CD4-positive, alpha-beta T cell treated with Interleukin-21 for 1 hour (primary cell): ENCODE measurements at places on chromosomes 1 and 21.

DNA sequence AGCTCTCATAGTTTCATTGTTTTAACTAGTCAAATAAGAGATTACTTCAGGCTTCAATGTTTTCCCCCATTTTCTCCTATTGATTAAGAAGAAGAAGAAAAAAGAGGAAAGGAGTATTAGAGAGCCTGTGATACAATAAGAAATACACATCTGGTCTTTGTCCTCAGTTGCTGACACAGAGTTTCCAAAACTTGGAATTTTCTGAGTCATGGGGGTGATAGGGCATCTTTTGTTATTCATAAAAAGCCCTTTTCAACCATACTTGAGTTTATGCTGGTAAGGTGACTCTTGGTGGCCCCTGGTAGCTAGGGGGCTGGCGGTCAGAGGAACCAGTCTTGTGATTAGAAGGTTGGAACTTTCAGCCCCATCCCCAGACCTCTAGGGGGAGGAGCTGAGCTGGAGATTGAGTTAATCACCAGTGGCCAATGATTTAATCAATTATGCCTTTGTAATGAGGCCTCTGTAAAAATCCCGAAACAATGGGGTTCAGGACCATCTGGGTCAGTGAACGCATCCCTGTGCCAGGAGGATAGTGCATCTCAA lies 28.9 kb upstream of the KLF18 start:
- no peak for DNase-seq

GRCh38 chr1:59707178-59707791 lies 107.5 kb upstream of the HOOK1 start:
- no peak for DNase-seq

DNA sequence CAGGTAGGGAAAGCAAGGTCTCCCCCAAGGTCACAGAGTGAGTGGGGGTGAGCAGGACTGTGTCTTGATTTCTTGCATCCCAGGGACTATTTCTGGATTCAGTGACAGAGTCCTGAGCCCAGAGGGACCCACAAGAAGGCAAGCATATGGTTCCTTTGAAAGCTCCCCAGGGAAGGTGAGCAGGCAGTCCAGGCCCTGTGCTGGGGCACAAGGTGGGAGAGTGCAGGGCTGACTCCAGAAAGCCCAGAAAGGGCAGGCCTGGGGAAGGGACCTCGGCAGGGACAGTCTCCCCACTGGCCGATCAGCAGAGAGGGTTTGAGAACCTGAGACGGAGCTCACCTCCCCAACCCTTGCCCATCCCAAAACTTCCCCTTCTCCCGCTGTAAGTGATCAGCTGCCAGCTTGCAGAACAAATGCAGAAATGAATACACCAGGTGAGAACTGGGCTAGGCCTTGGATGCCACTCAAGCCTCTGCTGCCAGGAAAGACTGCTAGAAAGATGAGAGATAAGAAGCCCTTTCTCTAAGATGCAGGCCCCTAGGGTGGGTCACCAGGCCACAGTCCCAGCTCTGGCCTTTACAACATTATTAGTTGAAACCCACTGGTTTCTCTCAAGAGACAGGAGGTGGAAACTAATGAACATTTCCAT lies 121.0 kb downstream of the GLIS1 start:
- DNase-seq: no peak

DNA sequence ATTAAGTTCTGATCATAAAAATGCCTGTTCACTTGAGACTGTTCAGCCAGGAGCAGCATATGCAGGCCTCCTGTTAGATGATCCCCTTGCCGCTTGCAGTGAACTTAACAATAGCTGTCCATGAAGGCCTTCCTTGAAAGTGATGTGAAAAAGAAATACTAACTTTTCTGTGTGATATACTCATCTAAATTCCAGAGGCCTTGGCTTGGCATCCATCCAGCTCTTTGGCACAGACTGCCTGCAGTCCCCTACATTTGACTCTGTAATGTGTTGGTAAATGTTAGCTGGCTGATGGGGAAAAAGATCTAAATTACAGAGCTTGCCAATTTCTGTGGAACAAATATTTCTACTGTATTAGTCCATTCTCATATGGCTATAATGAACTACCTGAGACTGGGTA lies 73.7 kb downstream of the KCNK2 start:
- DNase-seq: no peak

DNA sequence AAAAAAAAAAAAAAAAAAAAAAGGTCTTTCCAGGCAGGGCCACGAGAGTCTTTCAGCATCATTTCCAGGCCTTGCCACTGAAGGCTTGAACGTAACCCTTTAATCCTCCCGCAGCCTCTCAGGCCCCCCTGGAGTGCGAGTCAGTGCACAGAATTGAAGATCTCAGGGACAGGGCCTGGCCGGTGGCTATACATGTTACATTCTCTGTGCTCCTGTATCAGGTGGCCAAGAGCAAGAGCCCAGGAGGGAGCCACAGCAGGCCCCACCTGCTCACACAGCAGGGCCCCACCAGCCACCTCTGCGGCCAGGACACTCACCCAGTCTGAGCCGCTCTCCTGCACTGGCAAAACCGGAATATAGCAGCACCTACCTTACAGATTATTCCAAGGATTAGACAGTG lies 34.1 kb upstream of the SLC25A33 start:
- no peak for DNase-seq

DNA sequence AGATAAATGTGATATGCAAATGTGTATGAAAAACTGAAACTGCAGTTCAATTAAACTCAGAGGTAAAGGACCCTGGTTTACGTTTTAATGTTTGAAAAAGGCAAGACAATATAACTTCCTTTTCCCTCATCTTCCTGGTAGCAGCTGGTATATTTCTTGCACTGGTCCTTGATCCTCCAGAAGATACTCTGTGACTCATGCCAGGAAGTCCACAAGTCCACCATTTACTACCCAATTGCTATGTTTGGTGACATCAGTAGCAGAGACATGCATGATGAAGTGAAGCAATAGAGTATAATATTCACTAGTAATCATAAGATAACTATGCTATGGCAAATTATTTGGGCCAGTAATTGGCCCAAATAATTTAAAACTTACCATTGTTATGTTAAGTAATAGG lies 774.5 kb upstream of the NEGR1 start:
- no peak for DNase-seq

DNA sequence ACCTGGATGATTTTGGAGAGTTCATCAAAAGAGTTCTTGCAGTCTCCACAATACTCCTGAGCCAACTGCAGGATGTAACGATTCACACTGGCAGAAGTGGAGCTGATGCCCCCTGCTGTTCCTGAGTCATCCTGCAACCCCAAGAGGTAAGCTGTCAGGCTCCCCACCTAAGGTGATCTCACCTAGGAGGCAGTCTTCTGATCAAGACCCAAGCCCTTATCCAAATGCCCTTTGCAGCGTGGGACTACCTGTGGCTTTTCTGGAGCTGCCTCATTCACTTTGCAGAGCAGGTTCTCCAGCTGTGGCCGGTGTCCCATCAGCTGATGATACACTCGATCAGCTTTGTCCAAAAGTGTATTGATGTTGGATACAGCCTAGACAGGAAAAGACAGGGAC lies 96.4 kb downstream of the UBR4 start:
- peak; percentile 38 for DNase-seq

DNA sequence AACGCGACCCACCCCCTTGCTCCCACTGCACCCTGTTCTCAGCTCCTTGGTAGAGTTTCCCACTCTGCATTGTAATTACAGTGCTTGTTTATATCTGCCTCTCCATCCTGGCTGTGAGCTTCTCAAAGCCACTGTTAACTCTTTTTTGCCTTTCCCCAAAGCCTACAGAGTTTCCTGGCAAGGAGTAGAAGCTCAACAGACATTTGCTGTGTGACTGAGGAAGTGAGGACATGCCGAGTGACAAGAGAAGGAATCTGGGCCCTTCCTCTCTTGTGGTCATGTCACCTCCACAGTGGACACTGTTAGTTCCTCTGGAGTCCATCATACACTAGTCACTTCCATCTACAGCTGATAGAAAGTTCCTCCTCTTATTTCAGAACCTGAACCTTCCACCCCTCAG lies 6.1 kb upstream of the IGSF8 start:
- peak; percentile 10 for DNase-seq

DNA sequence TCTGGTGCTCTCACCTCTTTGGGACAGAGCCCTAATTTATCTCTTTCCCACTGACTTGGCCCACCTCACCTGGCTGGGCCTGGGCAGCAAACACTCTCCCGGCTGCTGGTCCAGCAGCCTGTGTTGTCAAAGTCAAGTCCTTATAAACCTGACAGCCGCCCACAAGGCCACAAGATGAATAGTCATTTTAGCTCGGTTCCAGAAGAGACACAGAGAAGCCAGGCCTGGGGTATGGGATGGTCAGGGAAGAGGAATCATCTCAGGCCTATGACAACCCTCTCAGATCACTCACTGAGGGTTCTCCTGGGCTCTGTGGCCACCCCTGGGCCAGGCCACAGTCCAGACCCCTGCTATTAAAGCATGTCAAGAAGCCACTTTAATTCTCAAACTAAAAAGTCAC lies 158.5 kb downstream of the FOXD2 start:
- DNase-seq: no peak

- DNase-seq: no peak
Measured at GRCh38 chr1:178594133-178594532, 81.2 kb downstream of the TEX35 start.

DNA sequence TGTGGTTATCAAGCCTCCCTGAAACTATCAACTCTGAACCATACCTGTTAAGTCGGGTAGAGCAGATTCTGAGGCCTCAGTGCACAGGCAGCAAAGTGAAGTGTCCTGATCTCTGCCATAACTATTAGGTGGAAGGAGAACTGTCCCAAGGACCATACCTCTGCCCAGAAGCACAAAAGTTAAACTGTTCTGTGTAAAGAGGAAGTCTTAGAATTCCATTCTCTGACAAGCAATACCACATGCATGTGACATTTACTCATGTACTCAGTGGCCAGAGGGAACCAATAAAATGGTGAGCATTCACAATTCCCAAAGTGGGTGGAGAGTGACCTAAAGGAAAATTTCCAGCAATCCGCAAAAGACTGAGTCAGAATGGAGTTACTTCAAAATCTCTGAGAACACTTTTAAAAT lies 61.0 kb downstream of the TOR3A start:
- no peak for DNase-seq

DNA sequence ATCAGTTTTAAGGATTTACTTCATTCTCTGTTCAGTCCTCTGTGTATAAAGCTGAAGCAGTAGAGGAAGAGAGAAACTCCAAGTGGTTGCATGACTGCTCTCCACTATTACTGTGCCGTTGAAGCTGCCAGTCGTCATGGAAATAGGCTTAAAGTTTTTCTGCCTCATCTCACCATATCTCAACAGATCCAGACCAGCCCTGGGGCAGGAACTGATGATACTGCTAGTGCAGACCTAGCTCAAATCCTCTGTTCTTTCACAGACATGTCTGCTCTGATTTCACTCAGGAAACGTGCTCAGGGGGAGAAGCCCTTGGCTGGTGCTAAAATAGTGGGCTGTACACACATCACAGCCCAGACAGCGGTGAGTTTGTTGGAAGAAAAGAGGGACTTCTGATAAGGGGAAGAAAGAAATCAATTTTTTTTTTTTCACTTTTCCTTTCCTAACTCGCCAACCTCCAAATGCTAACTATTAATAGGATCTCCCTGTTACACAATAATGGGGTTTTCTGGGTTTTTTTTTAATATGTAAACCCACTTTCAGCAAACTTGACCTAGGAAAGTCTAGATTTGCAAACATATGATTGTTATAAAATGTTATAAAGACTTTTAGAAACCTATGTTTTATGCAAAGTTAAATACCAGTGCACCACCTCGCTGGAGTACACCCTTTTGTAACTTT lies 22.2 kb upstream of the STRIP1 start:
- DNase-seq: no peak

GRCh38 chr1:98103617-98104285 lies 182.9 kb upstream of the DPYD start:
- DNase-seq: no peak
